ENCODE measurements at places on chromosomes 7 and 10. TPM values are rescaled to one million over a fixed set of nuclear protein-coding genes. Genes with fewer than 3 reads are reported as not detected.

The IFIT3 gene
- total RNA-seq: 4.8 TPM

The CACNB2 gene
- not detected for total RNA-seq

The TFPI2 gene
- 79.2 TPM for total RNA-seq

The PDCD4 gene
- total RNA-seq: 37.1 TPM

The COPS6 gene
- total RNA-seq: 147 TPM

The IL2RA gene
- not detected for total RNA-seq

The NPY4R gene
- not detected for total RNA-seq

The ADRA2A gene
- 0.49 TPM for total RNA-seq

The GNAI1 gene
- total RNA-seq: 10.0 TPM
